ENCODE measurements at places on chromosomes 12 and 14.

DNA sequence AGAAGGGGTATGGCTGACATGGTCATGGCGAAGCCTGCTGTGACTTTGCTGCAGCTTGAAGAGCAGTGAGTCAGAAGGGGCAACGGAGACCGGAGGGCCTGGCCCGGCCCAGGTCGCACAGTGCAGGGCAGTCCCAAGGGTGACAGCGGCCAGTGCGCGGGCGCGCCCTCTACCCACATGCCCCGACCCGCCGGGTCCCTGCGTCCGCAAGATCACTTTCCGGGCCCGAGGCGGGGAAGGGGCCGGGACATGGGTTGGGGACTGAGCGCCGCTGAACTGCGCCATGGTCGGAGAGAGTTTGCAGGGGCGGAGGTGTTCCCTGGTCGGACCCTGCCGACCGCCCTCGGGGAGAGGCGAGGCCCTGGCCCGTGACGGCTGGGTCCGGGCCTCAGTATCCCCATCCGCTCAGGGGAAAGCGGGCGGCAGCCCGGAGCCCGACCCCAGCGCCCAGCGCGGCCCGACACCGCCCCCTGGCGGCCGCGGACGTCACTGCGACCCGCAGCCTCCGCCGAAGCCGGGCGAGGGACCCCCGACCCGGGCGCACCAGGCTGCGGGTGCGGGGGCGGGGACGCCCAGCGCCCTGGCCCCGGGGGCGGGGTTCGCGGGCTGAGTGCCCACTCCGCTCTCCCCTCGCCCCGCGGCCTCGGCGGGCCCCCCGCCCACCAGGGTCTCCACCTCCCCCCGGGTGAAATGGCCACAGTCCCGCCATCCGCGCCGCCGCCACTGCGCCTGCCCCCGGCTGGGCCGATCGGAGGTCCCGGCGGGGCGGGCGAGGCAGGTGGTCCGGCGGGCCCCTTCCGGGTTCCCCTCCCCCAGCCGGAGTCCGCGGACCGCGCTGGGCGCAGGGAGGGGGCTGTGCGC, 7.2 kb upstream of the ANKRD9 start:
- peak; percentile 77 for DNase-seq

DNA sequence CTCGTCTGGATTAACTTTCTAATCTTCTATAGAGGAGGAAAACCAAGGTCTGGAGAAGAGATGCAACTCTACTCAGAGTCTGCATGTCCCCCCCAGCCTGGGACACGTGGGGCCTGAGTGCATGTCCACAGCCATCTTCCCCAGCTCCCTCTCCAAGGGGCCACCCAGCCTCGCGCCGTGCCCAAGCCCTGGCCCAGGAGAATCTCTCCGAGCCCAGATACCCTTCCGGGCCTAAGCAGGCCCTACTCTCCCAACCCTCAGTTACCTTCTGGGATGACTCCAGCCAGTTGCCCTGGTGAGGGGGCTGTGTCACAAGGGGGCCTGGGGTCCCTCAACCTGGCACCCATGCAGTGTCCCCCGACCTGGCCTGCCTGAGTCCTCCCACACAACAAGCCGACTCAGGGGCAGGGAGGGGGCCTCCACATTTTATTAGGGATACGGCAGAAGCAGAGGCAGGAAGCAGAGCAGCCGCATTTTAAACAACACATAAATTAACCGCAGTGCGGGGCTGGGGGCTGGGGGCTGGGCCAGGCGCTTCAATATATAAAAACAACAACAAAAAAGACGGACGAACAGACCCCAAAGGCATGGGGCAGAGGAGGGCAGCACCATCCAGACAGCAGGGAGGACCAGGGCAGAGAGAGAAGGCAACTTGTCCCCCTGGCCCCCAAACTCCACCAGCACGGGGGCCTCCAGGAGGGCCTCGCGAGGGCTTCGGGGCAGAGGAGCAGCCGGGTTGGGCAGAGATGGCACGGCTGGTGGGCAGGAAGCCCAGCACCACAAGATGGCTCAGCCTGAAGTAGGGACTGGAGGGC, 37.3 kb downstream of the NCKAP5L start:
- no peak for DNase-seq

GRCh38 chr14:99931308-99931707, 133.9 kb upstream of the EVL start:
- no peak for DNase-seq

- DNase-seq, result peak; percentile 60
Measured at GRCh38 chr12:42166501-42166900, 21.8 kb upstream of the GXYLT1 start.

- no peak for DNase-seq
Measured at GRCh38 chr14:60647081-60647836, 2.0 kb downstream of the SIX1 start.

GRCh38 chr14:79602045-79602444, 609.3 kb downstream of the DIO2 start:
- no peak for DNase-seq

- DNase-seq, result peak; percentile 24
Measured at GRCh38 chr12:29782285-29782870, 1.4 kb downstream of the TMTC1 start.

DNA sequence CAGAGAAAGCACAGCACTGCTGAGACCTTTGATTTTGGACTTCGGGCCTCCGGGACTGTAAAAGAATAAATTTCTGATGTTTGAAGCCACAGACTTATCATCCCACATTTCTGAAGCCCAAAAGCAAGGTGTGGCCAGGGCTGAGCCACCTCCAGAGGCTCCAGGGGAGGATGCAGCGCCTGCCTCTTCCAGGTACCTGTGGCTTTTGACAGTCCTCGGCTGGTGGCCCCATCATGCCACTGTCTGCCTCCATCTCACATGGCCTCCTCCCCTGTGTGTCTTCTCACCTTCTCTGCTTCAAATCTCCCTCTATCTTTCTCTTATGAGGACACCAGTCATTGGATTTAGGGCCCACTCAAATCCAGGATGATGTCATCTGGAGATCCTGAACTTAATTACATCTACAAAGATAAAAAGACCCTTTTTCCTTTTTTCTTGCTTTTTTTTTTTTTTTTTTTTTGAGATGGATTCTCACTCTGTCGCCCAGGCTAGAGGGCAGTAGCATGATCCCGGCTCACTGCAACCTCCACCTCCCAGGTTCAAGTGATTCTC, 15.4 kb downstream of the GSC start:
- DNase-seq, result no peak

All from AG08395 (cell line).